ENCODE measurements at places on chromosomes 5 and 9.

DNA sequence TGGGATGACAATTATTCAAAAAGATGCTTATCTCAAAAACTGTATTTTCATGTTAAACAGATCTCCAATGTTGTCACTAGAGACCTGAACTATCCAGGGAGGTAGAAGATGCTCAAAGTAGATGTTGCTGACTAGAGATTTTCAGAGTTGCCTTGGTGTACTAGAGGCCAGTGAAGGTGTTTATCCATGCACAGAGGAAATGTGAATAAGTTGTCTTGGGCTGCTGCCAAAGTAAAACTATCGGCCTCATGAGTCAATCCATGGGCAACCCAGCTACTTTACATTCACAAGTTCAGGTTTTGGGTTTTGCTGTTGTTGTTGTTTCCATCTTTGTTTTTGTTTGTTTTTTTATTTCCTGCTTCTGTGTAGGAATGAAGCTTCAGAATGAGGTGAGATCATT lies 141.1 kb upstream of the RANBP3L start:
- no peak for DNase-seq

DNA sequence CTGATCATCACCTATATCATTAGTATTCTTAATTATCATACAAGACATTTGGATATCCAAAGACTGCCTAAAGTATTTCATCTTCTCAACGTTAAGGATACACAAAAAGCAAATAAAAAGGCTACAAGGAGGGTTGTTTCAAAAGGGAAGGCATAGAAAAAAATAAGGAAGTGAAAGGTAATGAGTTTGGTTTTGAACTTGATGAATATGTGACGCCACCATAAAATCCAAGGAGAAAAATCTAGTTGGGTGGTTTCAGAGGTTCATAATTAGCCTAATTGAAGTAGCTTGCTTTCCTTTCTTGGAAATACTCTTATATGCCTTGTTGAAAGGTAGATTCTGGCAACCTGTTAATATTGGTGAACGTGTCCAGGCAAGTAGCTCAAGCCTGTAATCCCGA lies 96.1 kb upstream of the SGCD start:
- no peak for DNase-seq

DNA sequence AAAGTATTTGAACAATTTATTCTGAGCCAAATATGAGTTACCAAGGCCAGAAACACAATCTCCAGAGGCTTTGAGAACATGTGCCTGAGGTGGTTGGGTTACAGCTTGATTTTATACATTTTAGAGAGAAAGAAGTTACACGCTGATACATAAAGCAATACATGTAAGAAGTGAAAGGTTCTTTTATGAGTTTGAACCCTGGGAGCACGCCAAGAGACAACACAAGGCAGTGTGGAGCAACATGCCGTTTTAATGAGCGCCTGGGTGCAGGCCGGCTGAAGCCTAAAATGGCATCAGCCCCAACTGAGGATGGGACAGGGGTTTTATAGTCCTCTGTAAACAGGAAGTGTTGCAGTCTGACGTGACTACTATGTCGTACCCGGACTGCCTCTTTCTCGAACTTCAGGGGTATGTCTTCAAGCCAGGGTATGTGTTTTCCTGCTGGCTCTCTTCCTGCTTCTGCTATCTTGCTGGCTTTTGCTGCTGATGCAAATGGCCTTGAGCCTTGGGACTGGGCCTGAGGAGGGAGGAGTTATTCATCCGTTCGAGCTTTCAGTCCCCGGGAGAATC lies 193.7 kb downstream of the CYLC2 start:
- DNase-seq: no peak

GRCh38 chr9:22452415-22453010 lies 5.9 kb downstream of the DMRTA1 start:
- peak; percentile 39 for DNase-seq

DNA sequence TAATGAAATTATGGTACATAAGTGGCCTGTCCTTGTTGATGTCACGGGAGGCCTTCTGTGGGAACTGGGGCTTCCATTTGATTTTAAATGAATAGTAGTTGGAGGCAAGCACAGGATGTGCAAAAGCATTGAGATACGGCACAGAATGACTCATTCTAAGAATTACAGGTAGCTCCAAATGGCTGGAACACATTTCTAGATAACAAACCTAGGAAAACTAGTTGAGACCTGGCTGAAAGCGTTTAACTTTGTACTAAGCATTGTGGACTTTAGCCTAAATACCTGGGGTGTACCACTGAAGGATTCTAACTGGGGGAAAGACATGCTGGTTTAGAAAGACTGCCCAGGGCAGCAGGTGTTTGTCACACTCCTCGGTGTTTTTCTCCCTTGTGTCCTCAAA lies 9.4 kb downstream of the SKP2 start:
- no peak for DNase-seq

DNA sequence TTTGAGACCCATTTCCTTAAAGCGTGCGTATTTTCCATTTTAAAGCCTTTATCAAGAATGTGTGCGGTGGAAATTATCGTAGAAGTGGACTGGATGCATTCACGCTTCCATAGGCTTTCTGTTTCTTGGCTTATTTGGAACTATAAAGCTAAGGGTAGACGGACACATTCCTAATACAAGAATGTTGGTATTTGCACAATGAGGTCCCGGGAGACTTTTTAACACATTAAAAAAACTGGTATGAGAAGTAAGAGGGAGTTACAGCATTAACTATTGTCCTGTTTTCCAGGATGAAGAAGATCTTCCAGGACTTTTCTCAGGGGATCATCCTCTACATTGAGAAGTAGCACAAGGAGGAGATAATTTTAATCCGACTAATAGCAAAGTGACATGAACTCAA lies 653.0 kb downstream of the MTRR start:
- DNase-seq: no peak

DNA sequence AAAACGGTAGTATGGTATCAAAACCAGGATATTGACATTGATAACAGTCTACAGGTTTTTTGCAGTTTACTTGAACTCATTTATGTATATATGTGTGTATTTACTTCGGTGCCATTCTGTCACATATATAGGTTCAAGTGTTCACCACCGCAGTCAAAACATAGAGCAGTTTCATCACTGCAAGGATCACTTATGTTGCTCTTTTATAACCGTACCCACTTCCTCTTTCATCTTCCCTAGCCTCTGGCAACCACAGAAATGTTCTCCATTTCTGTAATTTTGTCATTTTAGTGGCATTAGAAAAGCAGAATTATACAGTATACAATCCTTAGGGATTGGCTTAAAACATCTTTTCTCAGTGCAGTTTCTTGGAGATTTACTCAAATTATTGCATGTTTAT lies 90.3 kb downstream of the SH3GL2 start:
- DNase-seq: no peak

GRCh38 chr5:83956386-83956785 lies 235.7 kb upstream of the HAPLN1 start:
- no peak for DNase-seq

DNA sequence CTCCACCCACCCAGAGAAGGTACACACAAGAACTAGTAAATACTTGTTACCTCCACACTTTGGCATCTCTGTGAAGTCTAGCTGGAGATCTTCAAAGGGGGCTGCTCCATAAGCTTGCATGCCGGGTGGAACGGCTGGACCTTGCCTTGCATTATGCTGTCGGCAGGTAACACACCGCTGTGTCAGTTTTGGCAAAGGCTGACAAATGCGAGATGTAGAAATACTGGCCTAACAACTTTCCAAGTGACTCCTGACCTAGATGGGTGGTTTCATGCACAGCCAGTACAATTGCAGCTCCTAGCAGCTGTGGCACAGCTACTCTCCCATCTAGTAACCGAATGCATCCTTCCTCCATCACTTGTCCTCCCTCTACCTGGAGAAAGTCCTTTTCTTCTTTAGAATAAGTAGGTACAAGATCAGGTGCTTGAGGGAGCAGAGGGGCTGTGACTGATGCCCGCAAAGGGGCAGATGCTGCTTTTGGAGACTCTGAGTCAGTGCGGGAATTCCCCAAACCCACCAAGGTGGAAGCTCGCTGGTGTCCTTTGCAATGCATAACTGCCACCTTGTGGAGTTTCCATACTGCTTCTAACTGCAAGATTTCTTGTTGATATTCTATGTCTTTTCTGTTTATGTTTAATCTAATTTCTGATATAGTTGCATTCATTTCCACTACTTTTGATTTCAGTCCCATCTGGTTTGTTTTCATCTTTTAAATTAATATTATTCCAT lies 78.4 kb downstream of the TMEM161B start:
- peak; percentile 10 for DNase-seq

DNA sequence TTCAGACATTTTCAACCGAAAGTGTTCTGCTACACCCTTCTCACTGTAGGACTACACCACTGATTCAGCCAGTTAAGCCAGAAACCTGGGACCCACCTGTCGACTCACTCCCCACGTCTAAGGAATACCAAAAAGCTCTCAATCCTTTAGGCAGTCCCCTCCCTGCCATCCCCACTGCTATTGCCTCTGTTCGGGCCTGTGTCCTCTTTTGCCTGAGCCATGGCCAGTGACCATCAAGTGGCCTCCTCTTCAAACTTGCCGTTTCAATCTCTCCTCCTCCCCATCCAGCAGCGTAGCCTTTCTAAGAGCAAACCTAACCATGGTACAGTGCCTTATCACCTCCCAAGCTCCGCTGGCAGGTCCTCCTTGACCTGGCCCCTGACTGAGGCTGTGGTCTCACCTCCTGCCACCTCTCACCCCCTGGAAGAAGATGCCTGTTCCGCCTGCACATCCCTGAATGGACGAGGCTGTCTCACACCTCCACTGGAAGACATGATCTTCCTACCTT lies 64.1 kb downstream of the GALNT12 start:
- no peak for DNase-seq

GRCh38 chr5:91403438-91403837 lies 20.3 kb upstream of the ARRDC3 start:
- no peak for DNase-seq

GRCh38 chr5:167812871-167813270 lies 478.6 kb upstream of the WWC1 start:
- DNase-seq: no peak

DNA sequence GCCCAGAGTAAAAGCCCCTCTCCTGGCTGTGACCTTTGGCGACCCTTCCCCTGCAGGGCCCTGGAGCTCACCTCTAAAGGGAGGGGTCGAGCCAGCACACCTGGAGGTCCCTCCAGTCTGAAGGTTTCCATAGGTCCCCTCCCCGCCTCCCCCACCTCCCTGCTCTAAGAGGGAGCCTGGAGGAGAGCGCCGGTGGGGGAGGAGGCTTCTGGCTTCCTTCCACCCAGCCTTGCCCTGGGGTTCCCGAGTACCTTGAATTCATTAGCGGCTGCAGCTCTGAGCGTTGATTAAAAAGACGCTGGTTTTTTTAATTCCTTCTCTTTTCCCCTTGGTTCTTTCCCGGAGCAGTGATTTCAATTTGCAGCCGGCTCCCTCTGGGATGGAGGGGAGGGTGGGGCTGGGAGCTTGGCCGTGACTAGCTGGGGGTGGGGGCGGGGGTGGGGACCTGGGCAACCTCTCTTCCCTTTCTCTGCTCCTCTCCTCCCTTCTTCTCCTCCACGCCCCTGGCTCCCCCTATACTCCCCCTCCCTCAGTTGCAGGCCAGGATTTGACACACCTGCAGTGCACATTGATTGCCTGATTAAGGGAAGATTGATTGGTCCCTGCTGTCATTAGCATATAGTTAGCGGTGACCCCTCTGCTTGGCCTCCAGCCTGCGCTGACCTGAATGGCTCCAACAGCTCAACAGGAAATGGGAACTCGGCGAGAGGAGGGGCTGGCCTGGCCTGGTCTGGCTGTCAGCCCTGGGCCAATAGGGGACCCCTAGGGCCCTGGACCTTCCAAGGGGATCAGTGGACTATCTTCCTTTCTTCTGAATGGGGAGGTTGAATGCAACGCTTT lies 67.5 kb upstream of the RAPGEF1 start:
- DNase-seq: no peak

GRCh38 chr9:97276310-97276852 lies 31.1 kb upstream of the CCDC180 start:
- no peak for DNase-seq

- DNase-seq: no peak
Observed at GRCh38 chr9:89813482-89813881, 208.7 kb downstream of the GADD45G start.

DNA sequence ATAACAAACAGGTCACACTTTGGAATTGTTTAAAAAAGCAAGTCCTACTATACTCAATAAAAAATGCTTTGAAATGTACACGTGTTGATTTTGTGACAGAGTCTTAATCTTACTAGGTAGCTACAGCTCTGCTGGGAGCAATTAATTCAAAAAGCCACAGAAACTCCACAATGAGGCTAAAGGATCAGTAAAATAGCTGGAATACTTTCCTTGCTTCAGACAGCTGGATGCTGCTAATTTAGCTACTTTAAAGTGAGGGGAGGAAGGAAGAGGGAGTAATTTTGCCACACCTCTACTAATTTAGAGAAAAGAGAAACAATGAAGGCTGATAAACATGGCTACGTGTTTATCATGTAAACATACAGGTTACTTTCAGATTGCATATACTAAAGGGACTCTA lies 927.6 kb upstream of the DMAC1 start:
- no peak for DNase-seq

DNA sequence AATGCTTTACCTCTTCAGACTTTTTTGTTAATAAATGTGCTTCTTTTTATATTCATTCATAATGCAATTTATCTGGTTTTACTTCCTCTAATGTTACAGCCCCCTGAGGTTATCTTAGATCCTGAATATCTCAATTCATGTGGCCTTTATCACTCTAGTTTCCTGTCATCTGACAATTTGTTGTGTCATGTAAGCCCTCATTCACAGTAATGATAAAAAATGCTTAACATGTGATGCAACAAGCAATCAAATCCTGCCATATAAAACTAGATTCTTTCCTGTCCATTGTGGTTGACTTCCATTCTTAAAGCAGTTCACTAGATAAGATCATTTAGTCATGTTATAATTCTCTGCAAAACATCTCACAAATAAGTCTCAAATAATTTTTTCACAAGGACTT lies 991.2 kb upstream of the ACO1 start:
- no peak for DNase-seq

GRCh38 chr9:124661271-124661670 lies 109.8 kb downstream of the NR6A1 start:
- DNase-seq: no peak

GRCh38 chr9:16992138-16992537 lies 121.7 kb upstream of the BNC2 start:
- no peak for DNase-seq

- no peak for DNase-seq
Observed at GRCh38 chr5:99706160-99706559, 777.4 kb upstream of the CHD1 start.

DNA sequence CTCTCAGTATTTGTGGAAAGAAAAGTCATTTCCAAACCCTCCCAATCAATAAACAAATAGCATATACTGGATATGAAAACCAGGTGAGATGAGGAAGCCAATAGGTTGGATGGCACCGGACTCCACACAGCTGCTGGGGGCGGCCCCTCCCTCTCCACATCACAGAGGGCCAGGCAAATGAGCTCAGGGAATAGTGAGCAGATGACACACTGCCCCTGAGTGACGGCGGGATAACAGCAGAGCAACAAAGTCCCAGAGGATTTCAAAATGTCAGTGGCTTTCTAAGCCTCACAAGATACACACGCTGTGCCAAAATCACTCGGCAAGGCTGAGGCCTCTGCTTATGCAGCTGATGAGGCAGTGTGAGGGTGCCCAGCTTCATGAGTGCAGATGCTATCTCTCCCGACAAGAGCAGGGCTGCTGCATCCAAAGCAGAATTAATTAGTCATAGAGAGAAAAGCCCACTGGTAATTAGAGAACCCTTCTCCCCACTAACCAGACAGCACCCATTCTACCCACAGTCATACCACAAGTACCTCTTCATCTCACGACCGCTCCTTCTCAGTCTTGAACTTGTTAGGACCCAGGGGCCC lies 235.0 kb upstream of the NFIL3 start:
- DNase-seq: no peak

GRCh38 chr9:106862821-106863720 lies at the start of gene ZNF462:
Gene ZNF462, plus strand, starts transcription at chr9:106863166. Its CDS starts 60,218 bp downstream, at chr9:106923384.
- no peak for DNase-seq

Measured in activated CD4-positive, alpha-beta T cell treated with anti-CD3 and anti-CD28 coated beads for 24 hours (primary cell).